ENCODE measurements at places on chromosomes 5 and 9. TPM values are rescaled to one million over a fixed set of nuclear protein-coding genes. Genes with fewer than 3 reads are reported as not detected.

GRCh38 chr5:138843316-138844124, 31.6 kb downstream of the LRRTM2 start:
- H3K36me3 ChIP-seq = peaks cover 9% of the 10 kb centered on the region
- peaks cover 82% of the 10 kb centered on the region for H3K4me1 ChIP-seq
- DNase-seq = no peak

DNA sequence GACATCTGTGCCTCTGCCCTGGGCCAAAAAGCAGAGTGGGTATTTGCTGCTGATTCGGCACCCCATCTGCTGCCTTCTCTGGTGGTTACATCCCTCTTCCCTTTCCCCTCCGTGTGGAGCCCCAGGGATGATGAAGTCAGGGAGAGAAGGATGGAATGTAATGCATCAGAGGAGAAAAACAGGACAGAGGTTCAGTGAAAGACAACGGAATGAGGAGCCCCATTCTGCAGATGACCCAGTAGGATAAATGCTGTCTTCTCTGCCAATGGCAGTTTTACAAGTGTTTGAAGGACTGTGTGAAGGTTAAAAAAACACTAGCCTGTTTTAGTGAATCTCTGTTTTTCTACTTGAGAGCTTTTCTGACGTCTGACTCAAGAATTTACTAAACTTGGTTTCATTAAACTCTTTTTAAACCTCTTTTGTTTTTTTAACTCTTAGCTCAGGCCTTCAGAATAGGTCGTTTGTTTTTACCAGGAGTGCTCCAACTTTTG, 86.3 kb downstream of the NLN start:
- H3K27ac ChIP-seq = no peak overlapping the region
- DNase-seq = no peak
- no peaks in the 10 kb centered on the region for H3K27me3 ChIP-seq
- H3K36me3 ChIP-seq = no peaks in the 10 kb centered on the region

GRCh38 chr5:62812621-62813255, 234.1 kb downstream of the LRRC70 start:
- no peaks in the 10 kb centered on the region for H3K27me3 ChIP-seq
- DNase-seq = no peak
- no peak overlapping the region for H3K4me3 ChIP-seq
- no peak overlapping the region for H3K27ac ChIP-seq
- H3K36me3 ChIP-seq = no peaks in the 10 kb centered on the region

DNA sequence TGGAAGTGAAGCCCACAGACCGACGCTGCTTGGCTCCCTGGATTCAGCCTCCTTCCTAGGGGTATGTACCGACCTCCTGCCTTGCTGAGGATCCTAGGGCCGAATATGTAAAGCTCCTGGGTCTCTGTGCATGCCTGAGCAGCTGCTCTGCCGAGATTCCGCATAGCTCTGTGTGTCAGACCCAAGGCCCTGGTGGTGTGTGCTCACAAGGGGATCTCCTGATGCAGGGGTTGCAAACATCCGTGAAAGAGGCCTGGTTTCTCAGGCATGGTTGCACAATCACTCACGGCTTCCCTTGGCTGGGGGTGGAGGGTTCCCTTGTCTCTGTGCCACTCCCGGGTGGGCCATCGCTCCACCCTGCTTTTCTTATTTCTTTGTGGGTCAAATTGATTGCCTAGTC, 19.9 kb upstream of the SVEP1 start:
- H3K4me1 ChIP-seq = no peaks in the 10 kb centered on the region
- no peaks in the 10 kb centered on the region for H3K27me3 ChIP-seq
- DNase-seq = no peak
- no peak overlapping the region for H3K4me3 ChIP-seq
- H3K27ac ChIP-seq = no peak overlapping the region

Gene PCDHA10
- 0.07 TPM for total RNA-seq

- no peaks in the 10 kb centered on the region for H3K4me1 ChIP-seq
- H3K27me3 ChIP-seq = no peaks in the 10 kb centered on the region
- H3K4me3 ChIP-seq = no peak overlapping the region
- no peak for DNase-seq
These were observed 161.7 kb downstream of the OXCT1 start for GRCh38 chr5:41708604-41708940.

Gene NPR3
- 96.7 TPM for total RNA-seq

GRCh38 chr9:72444435-72444834, 77.0 kb upstream of the TMC1 start:
- no peaks in the 10 kb centered on the region for H3K27me3 ChIP-seq
- H3K4me1 ChIP-seq = no peaks in the 10 kb centered on the region
- H3K27ac ChIP-seq = no peak overlapping the region
- H3K36me3 ChIP-seq = no peaks in the 10 kb centered on the region
- H3K4me3 ChIP-seq = no peak overlapping the region

DNA sequence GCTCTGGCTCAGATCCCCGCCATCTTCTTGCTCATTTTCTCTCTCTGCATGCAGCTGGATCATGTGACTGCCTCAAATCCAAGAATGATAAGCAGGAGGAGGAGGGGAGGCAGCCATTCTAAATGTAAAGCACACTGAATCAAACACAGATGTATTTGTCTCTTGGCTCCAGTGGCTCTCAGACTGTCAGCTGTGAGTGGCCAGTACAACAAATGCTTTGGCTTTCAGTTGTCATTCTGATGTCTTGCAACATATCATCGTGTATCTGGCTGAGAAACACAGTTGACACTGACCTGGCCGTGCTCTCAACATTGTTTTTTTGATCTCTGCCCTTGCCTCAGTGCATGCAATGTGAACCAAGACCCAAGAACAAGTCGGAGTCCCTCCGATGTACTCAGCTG, 233.1 kb downstream of the ADAMTSL1 start:
- DNase-seq = no peak
- no peak overlapping the region for H3K4me3 ChIP-seq
- no peaks in the 10 kb centered on the region for H3K27me3 ChIP-seq
- peaks cover 10% of the 10 kb centered on the region for H3K4me1 ChIP-seq
- no peak overlapping the region for H3K27ac ChIP-seq

GRCh38 chr9:98201102-98201501, 8.7 kb upstream of the CORO2A start:
- no peaks in the 10 kb centered on the region for H3K4me1 ChIP-seq
- no peaks in the 10 kb centered on the region for H3K36me3 ChIP-seq
- H3K27me3 ChIP-seq = no peaks in the 10 kb centered on the region
- no peak for DNase-seq
- no peak overlapping the region for H3K27ac ChIP-seq

DNA sequence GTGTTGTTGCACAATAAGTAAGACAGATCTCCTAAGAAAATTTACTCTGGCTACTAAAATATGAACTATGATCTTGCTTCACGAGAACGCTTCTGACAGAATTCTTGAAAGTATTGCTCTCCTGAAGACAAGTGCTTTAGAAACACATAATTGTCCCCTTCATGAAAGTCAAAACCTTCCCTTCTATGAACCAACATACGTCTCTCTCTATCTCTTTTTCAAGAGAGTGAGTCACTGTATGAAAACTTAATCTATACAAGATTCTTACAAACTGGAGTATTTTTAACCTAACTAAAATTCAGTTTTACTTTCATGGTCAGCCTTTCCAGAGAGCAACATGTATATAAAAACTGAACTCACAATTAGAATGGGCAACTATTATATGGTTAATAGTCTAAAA, 688.0 kb upstream of the CTNND2 start:
- H3K36me3 ChIP-seq = no peaks in the 10 kb centered on the region
- no peaks in the 10 kb centered on the region for H3K4me1 ChIP-seq
- H3K4me3 ChIP-seq = no peak overlapping the region
- no peak overlapping the region for H3K27ac ChIP-seq

DNA sequence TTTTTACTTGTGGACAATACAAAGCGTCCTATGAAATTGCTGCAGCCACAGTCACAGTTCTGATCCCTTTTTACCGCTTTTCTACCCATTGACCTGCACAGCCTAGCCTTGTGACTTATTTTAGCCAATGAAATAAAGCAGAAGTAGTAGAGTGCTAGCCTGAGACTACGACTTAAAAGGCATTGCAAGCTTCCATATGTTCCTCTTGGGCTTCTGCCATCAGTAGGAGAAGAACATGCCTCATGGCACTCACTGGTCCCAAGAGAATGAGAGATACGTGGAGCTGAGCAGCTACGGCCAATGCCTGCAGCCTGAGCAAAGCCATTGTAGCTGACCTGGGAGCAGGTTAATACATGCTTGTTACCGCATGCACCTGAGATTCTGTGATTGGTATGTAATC, 416.6 kb upstream of the CLINT1 start:
- H3K36me3 ChIP-seq = no peaks in the 10 kb centered on the region
- no peak overlapping the region for H3K4me3 ChIP-seq
- H3K27me3 ChIP-seq = no peaks in the 10 kb centered on the region
- H3K4me1 ChIP-seq = no peaks in the 10 kb centered on the region

Gene RPP25L
- 39.2 TPM for total RNA-seq

DNA sequence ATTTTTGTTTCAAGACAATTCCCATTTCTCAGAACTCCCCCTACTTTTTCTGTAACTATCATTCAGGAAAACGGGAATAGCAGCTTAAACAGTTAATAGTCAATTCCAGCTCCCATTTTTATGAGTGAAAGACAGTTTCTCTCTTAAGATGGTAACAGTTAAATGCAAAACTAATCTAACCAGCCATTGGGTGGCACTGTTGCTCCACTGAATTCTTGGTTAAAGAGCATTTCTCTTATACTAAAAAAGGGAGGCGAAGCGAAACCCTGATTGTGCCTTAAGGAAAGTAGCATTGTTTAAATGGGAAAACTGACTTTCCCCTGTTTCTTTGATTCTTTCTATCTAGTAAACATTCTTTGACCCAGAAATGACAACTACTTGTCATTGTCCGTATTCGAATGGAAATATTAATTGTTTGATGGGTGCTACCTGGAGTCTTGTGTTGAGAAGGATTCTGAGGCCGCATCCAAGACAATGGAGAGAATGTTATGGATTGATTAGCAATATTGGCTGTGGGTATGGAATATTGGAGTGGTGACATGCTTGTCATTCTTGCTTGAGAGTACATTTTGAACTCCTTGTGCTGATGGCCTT, 507.8 kb downstream of the MAT2B start:
- DNase-seq = peak; percentile 44
- H3K4me1 ChIP-seq = no peaks in the 10 kb centered on the region
- H3K4me3 ChIP-seq = no peak overlapping the region

DNA sequence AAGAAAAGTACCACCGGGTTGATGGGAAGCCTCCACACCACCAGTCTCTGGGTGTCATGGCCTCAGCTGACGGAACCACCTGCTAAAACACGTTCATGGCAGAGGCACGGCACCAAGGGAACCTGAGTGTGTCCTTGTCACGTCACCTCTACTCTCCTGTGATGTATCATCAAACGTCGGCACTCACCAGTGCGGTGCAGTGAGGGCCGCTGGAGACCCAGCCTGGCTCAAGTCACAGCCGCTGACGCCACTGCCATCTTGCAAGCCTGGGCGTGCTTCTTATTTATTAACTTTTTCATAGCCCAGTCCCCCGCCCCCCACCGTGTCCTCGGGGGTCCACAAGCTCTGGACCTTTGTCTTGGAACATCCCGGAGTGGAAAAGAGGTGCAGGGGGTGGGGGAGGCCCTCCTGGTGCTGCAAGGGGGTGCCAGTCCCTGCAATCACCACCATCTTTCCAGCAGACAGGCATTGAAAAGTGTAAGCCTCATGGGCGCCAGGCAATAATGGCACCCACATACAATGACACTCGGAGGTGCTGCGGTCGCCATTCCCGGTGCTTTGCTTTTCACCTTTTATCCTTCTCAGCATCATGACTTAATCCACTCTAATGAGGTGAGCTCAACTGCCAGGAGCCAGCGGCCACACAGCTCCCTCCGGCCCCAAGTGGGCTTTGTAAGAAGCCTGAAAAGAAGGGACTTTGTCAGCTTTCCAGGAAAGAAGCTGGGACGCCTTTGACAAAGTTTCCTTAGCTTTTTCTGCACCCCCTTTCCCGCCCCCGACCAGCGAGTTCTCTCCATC, 202.3 kb upstream of the IRX1 start:
- peaks cover 6% of the 10 kb centered on the region for H3K4me1 ChIP-seq
- H3K36me3 ChIP-seq = no peaks in the 10 kb centered on the region
- no peaks in the 10 kb centered on the region for H3K27me3 ChIP-seq
- no peak overlapping the region for H3K4me3 ChIP-seq

GRCh38 chr5:93092349-93093105, 488.5 kb downstream of the NR2F1-AS1 start:
- no peaks in the 10 kb centered on the region for H3K4me1 ChIP-seq
- no peaks in the 10 kb centered on the region for H3K36me3 ChIP-seq
- H3K27ac ChIP-seq = no peak overlapping the region
- no peak for DNase-seq

DNA sequence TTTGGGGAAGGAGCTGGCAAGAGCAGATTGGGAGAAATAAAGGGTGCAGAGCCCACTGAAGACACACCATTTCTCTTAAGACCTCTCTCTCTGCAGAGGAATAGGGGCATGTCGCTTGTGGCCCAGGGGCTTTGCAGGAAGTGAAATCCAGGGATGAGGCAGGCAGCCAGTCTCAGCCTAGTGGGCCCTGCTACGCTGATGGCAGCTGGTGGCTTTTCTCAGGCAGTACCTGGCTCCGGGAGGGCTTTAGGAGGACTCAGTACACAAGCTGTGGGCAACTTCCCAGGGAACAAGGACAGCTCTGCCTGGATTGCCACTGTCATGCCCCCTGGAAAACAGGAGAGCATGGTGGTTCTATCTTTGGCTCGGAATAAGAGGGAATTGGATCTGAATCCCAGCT, 76.2 kb upstream of the NEURL1B start:
- H3K4me3 ChIP-seq = no peak overlapping the region
- no peaks in the 10 kb centered on the region for H3K27me3 ChIP-seq
- no peak overlapping the region for H3K27ac ChIP-seq
- no peaks in the 10 kb centered on the region for H3K36me3 ChIP-seq

GRCh38 chr5:109482748-109483147, 73.0 kb upstream of the PJA2 start:
- H3K4me1 ChIP-seq = peaks cover 14% of the 10 kb centered on the region
- no peaks in the 10 kb centered on the region for H3K36me3 ChIP-seq
- H3K27me3 ChIP-seq = no peaks in the 10 kb centered on the region
- H3K4me3 ChIP-seq = no peak overlapping the region
- no peak overlapping the region for H3K27ac ChIP-seq

DNA sequence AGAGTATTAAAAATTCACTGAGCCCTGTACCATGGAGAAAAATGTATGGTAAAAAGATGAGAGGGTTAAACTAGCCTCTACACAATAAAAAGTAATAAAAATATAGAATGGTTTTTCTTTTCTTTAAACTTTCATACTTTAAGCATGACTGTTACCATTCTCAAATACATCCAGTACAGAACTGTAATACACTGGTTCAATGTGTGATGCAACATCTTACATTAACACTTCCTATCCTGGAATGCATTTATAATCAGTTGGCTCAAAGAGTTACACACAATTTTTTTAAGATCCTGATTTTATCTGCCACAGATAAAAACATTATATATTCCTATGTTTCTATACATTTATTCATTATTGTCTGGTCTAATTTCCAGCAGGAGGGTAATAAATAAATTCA, 4.7 kb downstream of the GNAQ start:
- no peak overlapping the region for H3K4me3 ChIP-seq
- peaks cover 72% of the 10 kb centered on the region for H3K4me1 ChIP-seq
- no peak overlapping the region for H3K27ac ChIP-seq
- no peaks in the 10 kb centered on the region for H3K27me3 ChIP-seq

Gene SLC25A2
- 0.28 TPM for total RNA-seq
